Pulmonary artery endothelial cell (primary cell): ENCODE measurements at places on chromosomes 1 and 21. TPM values are rescaled to one million over a fixed set of nuclear protein-coding genes. Genes with fewer than 3 reads are reported as not detected.

TMEM82 gene
- total RNA-seq, result not detected in 2 replicates

SYCP1 gene
- total RNA-seq, result not detected in 2 replicates

B4GALT3 gene
- 24.7 and 25.9 TPM in 2 replicates for total RNA-seq

NR5A2 gene
- total RNA-seq, result 2.6 and 21.5 TPM in 2 replicates

FCRLB gene
- 0.33 and 0.60 TPM in 2 replicates for total RNA-seq

USH2A gene
- not detected in 2 replicates for total RNA-seq

AQP10 gene
- total RNA-seq, result 0.07 and 0.13 TPM in 2 replicates

FAM167B gene
- total RNA-seq, result 1.6 and 5.5 TPM in 2 replicates

LINGO4 gene
- not detected in 2 replicates for total RNA-seq

CADM3 gene
- 0.21 and 29.6 TPM in 2 replicates for total RNA-seq

MAB21L3 gene
- total RNA-seq, result not detected in 2 replicates

SPRR2G gene
- total RNA-seq, result not detected in 2 replicates

IVL gene
- total RNA-seq, result under 0.01 TPM in 1 of 2 replicates, not detected in the other

ACTA1 gene
- not detected in 2 replicates for total RNA-seq

NOS1AP gene
- 0.53 and 1.6 TPM in 2 replicates for total RNA-seq
